ENCODE measurements at places on chromosomes 13 and 19.

DNA sequence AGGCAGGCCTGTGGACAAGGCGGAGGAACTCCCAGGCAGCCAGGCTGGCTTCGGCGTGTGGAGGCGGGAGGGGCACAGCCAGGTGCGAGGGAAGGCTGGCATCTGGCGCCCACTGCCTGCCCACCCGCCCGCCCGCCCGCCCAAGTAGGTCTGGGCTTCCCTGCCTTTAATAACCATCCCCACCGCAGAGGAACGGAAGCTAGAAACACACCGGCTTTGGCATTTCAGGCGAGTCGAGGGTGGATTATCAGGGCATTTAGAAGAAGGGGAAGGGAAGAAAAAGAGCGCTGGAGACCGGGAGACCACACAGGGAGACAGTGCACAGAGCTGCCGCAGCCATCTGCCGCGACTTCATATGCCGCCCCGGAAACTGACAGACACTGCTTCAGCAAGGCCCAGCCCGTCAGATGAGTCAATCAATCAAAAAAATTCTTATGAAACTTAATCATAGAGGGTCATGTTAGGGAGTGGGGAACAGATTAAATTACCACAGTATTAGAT is 199.7 kb downstream of the TSHZ3 start:
- no peak for DNase-seq

GRCh38 chr13:101811284-101811839 is 358.9 kb downstream of the ITGBL1 start:
- no peak for DNase-seq

- DNase-seq: no peak
Measured at GRCh38 chr19:47022541-47023447, 3.2 kb downstream of the NPAS1 start.

DNA sequence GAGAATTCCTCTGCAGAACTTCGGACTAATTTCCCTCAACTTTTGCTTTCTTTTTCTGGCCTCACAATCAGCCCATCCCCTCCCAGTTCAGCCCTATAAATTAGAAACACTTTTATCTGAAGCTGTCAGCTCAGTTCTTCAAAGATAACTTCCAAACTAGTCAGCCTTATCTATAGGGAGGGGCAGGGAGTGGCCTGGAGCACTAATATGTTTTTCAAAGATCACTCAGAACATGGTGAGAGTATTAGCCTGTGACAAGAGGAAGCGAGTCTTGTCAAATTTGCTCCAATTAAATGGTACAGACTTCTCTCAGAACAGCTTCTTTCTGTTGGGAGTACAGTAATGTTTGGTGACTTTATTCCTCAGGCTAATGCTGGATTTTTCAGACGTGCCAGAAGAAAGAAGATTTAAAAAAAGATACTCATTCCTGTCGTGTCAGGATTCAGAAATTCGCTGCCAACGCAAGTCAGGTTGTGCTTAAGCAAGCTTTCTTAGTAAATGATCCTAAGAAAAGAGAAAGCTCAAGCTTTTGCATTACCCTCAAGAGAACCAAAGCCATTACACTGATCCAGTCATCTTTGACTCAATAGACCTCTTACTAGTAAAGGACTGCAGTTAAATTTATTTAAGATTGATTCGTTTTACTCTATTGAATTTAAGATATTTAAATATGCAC is 1033.6 kb downstream of the SLITRK5 start:
- no peak for DNase-seq

GRCh38 chr13:106867249-106867648 is 299.3 kb upstream of the ARGLU1 start:
- DNase-seq: no peak

DNA sequence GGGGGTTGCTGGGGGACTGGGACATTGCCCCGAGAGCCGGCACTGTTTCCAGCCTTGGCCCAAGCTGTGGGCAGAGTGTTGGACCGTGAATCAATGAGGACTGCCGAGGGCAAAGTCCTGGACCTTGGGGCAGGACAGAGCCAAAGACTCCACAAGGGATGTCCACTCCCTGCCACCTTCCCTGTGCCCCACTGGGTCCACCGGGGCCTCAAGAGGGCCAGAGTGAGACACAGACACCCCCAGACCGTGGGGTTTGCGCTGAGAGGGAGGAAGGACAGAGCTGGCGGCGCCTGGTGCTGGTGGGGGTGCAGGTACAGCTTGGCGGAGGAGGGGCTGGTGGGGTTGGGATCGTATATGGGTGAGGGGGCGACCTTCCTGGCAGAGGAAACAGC is 11.8 kb downstream of the MAST3 start:
- DNase-seq: no peak

DNA sequence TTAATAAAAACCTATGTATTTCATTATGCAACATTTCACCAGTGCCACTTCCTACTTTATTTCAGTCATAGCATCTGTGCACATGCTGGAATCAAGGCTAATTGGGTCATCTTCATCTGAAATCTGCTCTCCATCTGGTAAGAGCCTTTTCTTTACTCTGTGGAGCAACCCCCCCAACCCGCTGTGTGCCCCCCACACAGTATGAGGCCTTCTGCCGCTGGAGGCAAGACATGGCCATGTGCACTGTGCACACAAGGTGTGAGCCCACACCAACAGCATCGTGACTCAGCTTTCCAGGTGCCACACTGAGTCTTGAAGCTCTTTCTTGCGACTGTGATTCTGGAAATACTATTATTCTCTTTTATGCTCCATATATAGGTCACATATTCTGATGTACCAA is 471.0 kb downstream of the TBC1D4 start:
- no peak for DNase-seq

DNA sequence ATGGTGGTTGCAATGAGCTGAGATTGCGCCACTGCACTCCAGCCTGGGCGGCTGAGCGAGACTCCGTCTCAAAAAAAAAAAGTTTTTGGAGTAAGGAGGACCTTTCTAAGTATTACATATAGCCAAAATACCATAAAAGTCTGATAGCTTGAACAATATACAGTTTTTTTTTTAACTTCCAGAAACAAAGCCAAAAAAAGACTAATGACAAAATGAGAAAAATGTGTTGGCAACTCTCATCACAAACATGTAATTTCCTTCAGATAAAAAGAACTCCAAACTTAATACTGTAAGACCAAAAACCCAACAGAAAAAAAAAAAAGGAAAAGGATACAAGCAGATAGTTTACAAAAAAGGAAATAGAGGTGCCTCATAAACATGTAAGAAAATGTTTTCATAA is 68.2 kb upstream of the MED4 start:
- no peak for DNase-seq

DNA sequence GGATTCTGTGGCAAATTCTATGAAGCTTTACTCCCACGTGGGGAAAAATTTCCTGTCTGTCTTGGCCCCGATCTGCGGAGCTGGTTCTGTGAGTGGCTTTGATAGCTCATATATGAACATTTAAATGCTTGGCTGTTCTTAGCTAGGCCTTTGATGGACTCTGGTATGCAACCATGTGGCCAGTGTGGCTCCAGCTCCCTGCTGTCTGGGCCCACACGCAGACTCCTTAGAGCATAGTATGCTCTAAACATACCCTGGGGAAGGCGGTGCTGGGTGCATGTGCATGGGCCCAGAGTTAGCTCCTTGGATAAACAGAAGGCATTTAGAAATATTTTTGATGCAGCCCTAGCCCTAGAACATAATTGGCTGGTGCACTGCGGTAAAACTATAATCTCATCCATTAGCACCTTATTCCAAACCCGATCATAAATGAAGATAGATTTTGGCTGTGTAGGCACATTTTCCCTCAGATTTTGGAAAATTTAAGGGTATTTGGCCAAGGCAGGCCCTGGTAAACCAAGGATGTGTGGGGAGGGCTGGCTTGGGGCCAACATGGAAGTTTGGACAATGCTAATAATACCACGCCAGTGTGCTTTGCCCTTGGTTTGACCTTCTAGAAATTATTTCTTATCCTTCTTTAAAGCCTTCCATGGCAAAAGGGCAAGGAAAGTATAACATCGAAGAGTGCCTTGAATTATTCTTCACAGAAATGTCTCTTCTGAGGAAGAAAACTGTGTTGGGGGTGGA is 153.5 kb downstream of the LMO7 start:
- DNase-seq: no peak

DNA sequence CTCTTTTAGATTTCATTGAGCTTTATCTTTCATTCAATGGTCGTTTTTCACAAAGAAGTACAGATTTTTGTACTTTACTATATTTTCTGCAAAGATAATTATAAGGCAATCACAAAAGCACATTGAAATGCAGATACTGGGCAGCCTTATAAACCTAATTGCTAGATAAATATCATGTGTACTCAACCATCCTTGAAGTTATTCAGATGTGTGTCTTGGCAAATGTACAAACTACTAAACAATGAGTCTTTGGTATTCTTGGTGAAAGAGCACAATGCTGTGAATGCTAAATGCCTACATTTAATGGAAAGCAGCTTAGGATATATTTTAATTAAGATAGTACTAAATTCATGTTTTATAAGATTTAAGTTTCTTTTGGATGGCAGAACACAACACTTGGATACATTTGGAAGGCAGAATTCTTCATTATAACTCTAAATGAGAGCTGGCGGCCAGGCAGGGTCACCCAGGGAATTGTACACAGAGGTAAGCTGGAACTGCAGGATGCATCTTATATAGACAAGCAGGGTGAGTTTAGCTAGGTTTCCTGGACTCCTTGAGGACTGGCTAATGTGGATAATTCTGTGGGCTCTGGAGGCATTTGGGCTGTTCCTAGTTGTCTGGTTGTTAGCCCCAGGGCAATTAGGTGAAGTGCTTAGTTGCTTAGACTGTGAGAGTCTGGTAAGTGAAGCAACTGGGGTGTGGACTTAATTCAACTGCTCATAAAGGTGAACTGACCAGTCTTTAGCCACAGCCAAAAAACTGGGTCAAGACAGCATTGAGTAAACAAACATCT is 286.6 kb downstream of the PCDH20 start:
- DNase-seq: no peak

GRCh38 chr19:3282564-3282963 is 58.1 kb downstream of the CELF5 start:
- DNase-seq: no peak

- peak; percentile 73 for DNase-seq
Measured at GRCh38 chr19:39409208-39410016, 2.8 kb downstream of the ZFP36 start.

DNA sequence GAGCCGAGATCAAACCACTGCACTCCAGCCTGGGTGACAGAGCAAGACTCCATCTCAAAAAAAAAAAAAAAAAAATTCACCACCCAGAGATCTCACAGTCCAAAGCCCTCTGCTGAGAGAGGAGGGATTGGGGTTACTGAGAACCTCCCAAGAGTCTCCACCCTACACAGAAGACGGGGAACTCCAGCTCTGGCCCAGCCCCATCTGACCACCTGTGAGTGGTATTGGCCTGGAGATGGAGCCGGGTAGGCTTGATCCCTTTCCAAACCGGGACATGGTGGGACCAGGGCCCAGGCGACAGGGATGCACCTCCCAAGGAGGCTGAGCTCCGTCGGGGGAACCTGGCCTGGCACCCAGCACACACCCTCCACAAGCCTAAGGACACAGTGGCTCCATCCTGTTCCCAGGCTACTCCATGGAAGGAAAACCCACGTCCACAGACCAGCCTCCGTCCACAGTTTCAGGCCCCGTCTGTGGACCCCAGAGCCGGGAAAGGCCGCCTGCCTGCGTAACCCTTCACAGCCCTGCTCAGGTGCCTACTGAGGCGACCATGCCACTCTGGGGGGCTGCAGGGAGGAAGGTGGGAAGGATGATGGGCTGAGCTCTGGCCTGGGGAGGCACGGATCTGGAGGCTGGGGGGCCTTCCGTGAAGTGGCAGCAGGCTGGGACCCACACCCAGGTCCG is 1.8 kb downstream of the TMEM259 start:
- DNase-seq: no peak

DNA sequence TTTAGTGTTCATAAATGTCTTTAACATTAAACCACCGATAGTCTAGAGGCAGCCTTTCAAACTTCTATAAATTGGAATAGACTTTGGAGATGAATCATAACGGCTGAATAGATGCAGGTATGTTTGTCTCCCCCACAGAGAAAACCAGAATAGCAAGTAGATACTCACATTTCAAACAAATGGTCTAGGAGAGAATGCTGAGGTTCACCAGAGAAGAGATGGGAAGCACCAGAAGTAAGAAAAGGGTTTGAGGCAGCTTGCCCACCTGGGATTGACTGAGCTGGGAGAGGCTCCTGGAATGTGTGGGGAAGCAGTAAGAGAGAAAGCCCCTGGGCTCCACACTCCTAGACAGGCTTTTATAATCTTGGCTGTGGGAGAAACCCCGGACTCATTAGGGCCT is 6.4 kb downstream of the IGFL3 start:
- no peak for DNase-seq

DNA sequence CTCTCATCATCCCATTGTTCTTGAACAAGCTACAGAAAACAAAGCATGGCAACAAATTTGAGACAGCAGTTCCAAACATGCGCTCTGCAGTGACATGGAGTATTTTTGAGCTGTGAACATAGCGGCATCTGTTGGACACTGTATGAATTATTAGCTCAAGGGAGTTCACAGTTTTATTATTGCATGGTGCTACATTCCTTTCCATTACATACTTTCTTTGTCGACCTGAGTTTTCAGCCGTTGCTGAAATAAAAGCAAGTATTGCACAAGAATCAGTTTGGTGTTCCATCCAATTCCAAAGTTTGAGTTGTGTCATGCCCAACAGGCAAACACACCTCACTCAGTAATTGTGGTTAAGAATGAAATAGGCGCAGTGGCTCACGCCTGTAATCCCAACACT is 30.1 kb upstream of the METTL21C start:
- no peak for DNase-seq

DNA sequence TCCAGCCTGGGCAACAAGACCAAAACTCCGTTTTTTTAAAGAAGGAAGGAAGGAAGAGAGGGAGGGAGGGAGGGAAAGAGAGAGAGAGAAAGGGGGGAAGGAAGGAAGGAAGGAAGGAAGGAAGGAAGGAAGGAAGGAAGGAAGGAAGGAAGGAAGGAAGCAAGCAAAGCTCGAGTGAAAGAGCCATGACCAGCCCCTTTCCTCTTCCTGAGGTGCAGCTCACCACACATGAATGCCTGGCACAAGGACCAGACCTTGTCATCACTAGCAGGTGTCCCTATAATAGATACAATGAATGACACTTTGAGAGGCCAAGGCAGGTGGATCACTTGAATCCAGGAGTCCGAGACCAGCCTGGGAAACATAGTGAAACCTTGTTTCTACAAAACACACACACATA is 31.0 kb downstream of the SPRY2 start:
- no peak for DNase-seq

Data from H1 (cell line).